Camera-type eye (tissue), 1 donor: ENCODE measurements at places on chromosomes 2 and 18. TPM values are rescaled to one million over a fixed set of nuclear protein-coding genes. Genes with fewer than 3 reads are reported as not detected.

Gene IL36A
- not detected for total RNA-seq

Gene MAL
- total RNA-seq, result 4.9 TPM

Gene CHN1
- total RNA-seq, result 71.1 TPM

Gene SMC6
- 54.1 TPM for total RNA-seq

Gene ANKRD62
- not detected for total RNA-seq

Gene HOXD3
- total RNA-seq, result 3.0 TPM

Gene TTL
- 31.2 TPM for total RNA-seq

Gene TYW5
- 19.2 TPM for total RNA-seq

Gene AOX1
- 5.7 TPM for total RNA-seq
